Suprapubic skin (tissue), 4 donors: ENCODE measurements at places on chromosomes 2 and 18.
A peak's percentile ranks its signal among the peaks of the same experiment; 100 is the strongest.

- DNase-seq = no peak
Measured at GRCh38 chr2:71122387-71123298, 7.4 kb downstream of the MCEE start.

DNA sequence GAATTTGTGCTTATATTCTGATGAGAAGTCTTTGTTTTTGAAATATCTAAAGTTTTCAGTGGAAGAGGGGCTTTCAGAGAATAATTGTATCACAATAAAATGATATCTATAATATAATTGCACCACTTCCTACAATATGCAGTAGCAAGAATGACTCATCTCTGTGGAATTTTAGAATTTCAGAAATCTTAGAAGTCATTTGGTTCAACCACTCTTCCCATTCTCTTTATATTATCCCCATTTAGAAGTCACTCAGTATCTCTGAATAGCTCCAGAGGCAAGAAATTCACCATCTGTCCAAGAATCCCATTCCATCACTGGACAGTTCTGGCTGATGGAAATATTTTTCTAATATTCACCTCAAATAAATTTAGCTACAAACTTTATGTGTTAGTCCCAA lies 59.3 kb upstream of the CCDC68 start:
- no peak for DNase-seq

DNA sequence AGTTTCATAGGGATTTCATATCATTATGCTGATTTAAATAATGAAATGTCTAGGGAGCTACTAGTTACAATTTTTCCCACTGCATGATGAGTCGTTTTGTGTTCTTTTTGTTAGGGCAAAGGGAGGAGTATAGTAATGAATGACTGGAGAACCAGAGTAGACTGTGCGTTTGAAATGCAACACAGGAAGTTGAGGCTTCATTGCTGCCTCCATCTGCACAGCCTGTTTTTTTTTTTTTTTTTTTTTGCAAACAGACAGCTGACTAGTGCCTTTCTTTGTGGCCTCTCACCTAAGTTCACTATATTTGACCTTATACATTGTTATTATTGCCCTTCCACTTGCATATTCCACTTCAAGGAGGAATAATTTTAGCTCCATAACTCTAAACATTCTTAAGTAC lies 286.7 kb upstream of the LRRTM1 start:
- DNase-seq = no peak

- DNase-seq = no peak
Measured at GRCh38 chr2:11832531-11832930, 86.1 kb downstream of the LPIN1 start.

DNA sequence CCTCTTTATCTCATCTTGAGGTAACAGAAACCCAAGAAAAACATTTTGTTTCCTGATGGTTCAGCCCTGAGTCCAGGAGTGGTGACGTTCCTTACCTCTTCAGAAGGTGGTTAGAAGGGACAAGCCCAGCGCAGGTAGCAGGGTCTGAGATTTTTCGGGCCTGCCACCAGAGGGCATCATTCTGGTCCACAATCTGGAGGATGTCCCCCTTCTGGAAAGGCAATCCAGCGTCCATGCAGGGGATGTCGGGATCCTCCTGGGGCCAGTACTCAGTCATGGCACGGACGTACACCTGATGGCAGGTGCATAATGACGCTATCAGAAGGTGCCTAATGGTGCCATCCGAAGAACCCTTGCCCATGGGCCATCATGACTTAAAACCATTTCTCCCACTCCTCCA lies 17.7 kb downstream of the MPP4 start:
- no peak for DNase-seq

GRCh38 chr2:151289972-151290866 lies 751 bp upstream of the NMI start:
- DNase-seq = peak; percentile 91

GRCh38 chr2:55932843-55933242 lies 9.3 kb upstream of the EFEMP1 start:
- DNase-seq = no peak

DNA sequence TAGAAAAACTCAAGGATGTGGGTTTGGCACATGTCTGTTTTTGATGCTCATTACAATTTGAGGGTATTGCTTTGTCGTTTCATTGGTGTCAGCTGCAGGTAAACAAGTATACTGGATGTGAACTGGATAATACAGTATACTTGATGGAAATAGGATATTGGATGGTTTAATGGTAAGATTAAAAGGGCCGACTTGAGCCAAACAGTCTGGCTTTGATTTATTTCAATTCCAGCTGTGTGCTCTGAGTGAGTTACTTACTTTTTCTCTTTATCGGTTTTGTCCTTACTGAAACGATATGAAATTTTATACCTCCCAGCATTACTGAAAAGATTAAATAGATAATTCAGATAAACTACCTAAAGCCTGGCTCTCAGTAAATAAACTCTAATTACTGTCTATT lies 227.6 kb downstream of the ASXL3 start:
- DNase-seq = no peak

GRCh38 chr18:11496526-11497172 lies 112.7 kb upstream of the SLC35G4 start:
- DNase-seq = no peak

DNA sequence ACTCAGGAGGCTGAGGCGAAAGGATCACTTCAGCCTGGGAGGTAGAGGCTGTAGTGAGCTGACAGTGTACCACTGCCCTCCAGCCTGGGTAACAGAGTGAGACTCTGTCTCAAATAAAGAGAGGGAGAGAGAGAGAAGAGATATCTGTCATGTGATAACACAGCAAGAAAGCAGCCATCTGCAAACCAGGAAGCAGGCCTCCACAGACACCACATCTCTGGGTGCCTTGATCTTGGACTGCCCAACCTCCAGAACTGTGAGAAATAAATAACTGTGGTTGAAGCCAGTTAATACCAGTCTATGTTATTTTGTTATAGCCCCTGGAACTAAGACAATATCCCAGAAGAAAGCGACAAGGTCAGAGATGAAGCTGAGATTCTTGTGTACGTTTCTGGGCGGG lies 2.6 kb upstream of the CCDC68 start:
- DNase-seq = no peak

DNA sequence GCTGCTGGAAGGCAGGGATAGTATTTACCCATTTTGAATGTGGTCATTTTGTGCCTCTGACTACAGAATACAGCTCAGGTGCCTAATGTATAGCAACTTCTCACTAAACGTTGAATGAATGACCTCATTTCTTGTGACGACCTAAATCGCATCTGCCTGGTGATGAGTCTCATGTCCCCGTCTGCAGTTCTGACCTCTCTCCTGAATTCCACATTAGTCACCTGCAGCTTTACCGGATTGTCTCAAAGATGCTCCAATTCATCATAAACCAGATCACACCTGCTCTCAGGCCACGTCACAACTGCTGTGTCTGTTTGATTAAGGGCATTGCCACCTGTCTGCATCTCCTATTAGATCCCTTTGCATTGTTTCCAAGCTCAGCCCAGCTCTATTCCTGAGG lies 133.6 kb upstream of the MYT1L start:
- no peak for DNase-seq

GRCh38 chr2:171046048-171046560 lies 114.6 kb downstream of the TLK1 start:
- DNase-seq = no peak

DNA sequence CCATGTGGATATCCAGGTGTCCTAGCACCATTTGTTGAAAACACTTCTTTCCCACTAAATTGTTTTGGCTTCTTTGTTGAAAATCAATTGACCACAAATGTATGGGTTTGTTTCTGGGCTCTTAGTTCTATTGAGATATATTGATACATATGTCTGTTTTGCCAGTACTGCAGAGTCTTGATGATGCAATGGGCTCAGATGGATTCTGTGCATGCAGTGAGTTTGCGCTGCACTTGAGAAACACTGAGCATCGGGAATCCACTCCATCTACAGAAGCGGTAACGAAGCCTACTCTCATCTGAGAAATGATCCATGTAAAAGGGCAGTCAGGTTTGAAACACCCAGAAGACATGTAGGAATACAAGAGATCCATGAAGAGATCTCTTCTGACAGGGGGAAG lies 21.9 kb upstream of the DNAJC10 start:
- no peak for DNase-seq

DNA sequence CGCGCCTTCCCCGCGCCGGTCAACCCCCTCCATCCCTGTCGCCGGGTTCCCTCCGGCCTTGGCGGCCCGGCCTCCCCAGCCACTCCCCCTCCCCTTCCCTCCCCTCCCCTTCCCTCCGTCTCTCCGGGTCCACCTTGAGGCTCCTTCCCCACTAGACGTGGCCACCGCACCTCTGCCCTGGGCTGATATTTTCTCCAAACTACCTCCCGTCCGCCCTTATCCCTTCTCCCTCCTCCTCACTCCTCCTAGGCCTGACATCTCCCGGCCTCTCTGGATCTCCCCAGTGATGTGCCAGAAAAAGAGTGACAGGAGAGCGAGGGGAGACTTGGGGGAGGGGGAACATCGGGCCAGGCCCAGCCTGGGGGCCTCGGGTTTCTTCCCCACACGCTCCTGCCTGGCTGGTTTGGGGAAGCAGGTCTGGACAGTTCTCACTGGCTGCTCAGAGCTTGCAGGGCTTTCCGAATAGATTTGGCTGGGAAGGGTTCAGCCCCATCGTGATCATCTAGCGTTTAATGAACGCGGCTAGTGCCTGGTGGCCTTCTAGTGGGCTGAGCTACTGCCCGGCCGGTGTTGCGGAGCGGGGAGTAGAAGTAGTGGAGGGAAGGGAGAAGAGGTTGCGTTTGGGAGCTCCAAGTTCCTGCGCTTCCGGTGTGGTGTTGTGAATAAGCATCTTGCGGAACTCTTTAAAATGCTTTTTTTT lies 641 bp downstream of the MAPRE3 start:
- DNase-seq = no peak

GRCh38 chr2:29802986-29803385 lies 118.4 kb downstream of the ALK start:
- DNase-seq = no peak

- DNase-seq = no peak
Measured at GRCh38 chr2:11821705-11822104, 75.3 kb downstream of the LPIN1 start.

- no peak for DNase-seq
Measured at GRCh38 chr2:23363831-23364230, 21.1 kb upstream of the KLHL29 start.
